CD4-positive, alpha-beta T cell (primary cell): ENCODE measurements at places on chromosomes 7 and 10.

DNA sequence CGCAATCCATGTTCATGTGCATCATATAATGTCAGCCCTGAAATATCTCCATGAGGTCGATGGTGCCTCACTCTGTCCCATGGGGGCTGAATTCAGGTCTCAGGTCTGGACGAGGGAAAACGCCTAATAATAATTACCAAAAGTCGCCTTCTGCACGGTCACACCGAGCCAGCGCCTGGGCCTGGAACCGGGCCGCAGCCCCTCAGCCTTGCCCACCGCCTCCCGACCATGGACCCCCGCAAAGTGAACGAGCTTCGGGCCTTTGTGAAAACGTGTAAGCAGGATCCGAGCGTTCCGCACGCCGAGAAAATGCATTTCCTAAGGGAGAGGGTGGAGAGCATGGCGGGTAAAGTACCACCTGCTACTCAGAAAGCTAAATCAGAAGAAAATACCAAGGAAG lies 18.8 kb upstream of the KLRG2 start:
- DNase-seq, result no peak

- no peak for DNase-seq
These were observed 150.2 kb downstream of the DGKB start for GRCh38 chr7:14752301-14752700.

DNA sequence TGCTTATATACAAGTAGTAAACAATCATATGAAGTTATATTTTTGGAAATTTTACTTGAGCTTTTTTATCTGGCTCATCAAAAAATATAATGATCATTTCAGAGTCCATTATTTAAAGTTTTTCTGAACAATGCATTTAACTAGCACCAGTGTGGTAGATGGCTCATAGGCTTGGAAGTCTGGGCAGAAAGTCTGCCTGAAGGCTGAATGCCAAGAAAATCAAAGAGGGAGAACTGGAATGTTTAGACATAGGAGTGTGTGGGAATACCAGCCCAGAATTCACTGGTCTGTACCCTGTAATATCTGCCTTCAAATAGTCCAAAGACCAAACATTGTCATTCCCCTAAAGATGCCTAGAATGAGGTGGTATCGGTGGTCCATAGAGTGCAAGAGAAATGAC lies 40.3 kb upstream of the ANK3 start:
- DNase-seq, result no peak

DNA sequence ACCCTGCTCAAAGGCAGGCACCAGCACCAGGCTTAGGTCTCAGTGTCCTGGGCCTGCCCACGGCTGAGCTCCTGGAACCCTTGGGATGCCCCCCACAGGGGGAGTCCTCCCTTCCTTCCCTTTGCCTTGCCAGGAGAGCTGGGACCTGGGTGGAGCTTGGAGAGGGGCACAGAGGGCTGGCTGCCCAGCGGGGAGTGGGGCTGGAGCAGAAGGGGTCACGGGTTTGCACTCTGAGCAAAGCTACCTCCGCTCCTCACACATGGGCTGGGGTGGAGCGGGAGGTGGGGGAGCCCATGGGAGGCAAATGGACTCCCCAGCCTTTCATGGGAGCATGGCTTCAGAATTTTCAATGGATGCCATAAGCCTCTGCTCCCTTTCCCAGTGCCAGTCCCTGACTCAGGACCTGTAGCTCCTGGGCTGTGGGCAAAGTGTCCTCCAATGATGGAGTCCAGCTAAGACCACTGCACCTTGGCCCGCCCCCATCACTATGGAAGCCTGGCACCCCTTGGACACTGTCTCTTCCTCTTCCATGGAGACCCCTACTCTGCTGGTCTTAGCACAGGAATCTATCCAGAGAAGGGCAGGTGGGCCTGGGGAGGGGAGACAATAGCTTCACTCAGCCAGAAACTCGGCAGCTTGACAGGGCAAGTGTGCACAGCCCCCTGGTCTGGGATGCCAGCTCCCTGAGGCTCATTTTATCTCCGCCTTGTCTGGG lies 39.9 kb downstream of the LDB3 start:
- no peak for DNase-seq

GRCh38 chr7:83040484-83040883 lies 122.2 kb downstream of the PCLO start:
- DNase-seq, result no peak
